Activated T-cell treated with anti-CD3 and anti-CD28 coated beads for 24 hours (primary cell): ENCODE measurements at places on chromosomes 3 and 15.
A peak's percentile ranks its signal among the peaks of the same experiment; 100 is the strongest.

DNA sequence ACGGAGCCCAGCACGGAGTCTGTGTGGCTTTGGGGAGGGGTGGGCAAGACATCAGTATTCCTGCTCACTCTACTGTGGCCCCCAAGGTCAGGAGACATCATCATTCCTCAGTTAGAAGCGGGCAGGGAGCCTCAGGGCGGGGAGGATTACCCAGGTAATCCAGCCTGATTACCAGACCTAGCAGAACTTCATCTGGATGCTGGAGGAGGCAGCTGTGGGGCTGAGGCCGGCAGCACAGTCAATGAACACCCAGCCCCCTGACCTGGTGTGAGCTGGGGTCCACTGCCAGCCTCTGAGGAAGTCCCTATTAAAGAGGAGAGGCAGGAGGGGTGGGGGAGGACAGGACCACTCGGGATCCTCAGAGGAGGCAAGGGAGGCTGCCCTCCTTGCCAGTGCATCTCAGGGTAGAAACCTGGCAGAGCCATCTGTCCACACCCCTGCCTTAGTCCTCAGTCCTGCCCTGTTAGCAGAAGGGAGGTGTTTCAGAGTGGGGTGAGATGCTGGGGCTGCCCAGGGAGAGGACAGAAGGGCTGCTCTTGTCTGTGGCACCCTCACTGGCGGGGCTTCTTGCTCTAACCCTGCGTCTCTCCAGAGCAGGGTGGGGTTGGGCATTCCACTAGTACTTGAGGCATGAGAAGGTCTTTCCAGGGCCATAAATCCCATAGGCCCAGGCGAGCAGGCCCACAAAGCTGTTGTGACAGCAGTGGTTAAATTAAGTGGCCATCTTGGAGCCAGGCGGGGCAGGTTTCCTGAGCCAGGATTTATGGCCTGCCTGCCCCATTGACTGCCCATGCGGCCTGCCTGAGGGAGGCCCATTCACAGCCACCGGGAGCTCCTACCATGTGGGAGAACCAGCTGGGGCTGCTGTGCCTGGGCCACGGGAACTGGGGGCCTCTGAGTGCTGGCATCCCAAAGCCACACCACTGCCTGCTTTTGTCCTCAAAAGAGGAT lies 82.1 kb downstream of the LINGO1 start:
- no peak for DNase-seq

GRCh38 chr3:128987302-128988100 lies 6.4 kb downstream of the CFAP92 start:
- DNase-seq = no peak

DNA sequence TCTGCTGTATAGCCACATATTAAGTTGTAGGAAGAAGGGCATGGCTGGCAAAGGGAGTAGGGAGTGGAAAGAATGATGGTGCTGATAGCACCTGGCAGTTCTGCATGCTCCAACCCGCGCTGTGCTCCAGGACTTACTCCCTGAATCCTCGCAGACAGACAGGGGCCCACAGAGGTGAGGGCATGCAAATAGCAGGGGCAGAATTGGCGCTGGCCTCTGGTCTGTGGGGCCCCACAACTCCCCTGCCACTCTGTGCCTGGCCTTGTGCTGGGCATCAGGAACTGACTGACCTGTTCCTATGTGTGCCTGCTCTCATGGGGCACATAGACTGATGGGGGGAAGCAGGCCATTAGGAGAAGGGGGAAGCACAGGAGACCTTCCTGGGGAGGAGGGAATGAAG lies 20.9 kb downstream of the HDAC11 start:
- no peak for DNase-seq

DNA sequence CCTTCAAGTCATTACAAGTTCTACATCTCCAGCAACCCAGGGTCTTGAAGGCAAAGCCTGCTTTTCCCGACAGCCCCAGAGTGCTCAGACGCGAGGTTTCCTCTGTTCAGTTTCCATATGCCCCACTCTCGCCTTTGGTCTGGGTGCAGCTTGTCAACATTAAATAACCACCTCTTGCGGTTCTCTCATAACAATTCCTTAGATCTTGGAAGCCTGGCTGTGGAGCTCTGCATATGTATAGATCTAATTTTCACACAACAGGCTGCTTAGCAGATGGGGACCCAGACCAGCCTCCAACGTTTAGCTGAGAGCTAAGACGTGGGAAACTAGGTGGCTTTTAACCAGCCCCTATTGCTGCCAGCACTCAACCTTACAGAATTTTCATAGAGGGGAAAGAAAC lies 295.5 kb downstream of the RPLP1 start:
- no peak for DNase-seq

DNA sequence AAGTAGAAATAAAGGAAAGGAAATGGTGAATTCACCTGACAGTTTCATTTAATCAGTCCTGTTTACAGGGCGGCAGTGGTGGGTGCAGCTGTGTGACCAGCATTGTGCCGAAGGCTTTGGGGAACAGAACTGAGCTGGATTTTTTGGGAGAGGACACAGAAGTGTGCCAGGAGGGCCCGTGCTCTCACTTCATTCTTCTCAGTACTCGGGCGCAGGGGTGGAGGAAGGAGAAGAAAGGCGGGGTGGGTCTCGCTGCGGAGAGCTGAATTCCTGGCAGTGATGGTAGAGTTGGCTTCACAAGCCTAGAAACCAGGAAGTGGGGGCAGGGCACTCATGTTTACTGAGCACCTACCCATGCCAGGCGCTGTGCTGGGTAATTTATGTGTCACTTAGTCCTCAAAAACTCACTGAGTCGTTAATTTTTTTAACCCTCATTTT lies 64.6 kb downstream of the CRTC3 start:
- DNase-seq = peak; percentile 75
